ENCODE measurements at places on chromosomes 2 and 18. TPM values are rescaled to one million over a fixed set of nuclear protein-coding genes. Genes with fewer than 3 reads are reported as not detected.

- no peaks in the 10 kb centered on the region for H3K27me3 ChIP-seq
- no peak overlapping the region for H3K4me3 ChIP-seq
- no peak overlapping the region for H3K27ac ChIP-seq
- no peak for DNase-seq
Observed at GRCh38 chr18:417495-417894, 83.0 kb downstream of the COLEC12 start.

GRCh38 chr2:182444806-182445205 is 18.0 kb upstream of the PDE1A start:
- no peak overlapping the region for H3K27ac ChIP-seq
- H3K4me3 ChIP-seq: no peak overlapping the region
- DNase-seq: no peak
- no peaks in the 10 kb centered on the region for H3K27me3 ChIP-seq
- H3K36me3 ChIP-seq: no peaks in the 10 kb centered on the region

DNA sequence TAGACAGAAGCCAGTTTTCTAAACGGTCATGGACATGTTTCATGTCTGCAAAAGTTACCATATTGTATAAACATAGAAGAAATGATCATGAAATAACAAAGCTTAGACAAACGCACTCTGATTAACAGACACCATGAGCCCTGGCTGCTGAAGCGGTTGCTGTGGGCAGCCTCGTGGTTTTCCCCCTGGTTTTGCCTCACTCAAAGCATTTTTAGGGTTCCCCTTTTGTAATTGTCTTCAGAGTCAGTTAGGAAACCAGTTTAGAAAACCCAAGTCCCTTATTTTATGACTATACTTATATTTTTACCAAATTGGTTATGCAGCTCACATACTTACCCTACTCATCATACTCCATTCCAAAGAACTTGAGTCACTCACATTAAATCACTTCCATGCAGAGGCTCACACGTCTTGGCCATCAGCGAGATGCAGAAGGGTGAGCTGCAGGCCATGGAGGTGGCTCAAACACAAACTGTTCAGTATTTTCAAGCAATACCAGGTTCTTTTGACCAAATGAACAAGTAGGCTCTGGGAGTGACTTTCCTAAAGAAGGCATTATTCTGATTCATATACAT is 105.6 kb upstream of the SALL3 start:
- H3K36me3 ChIP-seq: no peaks in the 10 kb centered on the region
- peaks cover 68% of the 10 kb centered on the region for H3K27me3 ChIP-seq
- H3K4me1 ChIP-seq: no peaks in the 10 kb centered on the region
- no peak overlapping the region for H3K27ac ChIP-seq
- DNase-seq: no peak

GRCh38 chr2:108607706-108608301 is 73.5 kb downstream of the LIMS1 start:
- peaks cover 28% of the 10 kb centered on the region for H3K4me1 ChIP-seq
- H3K27me3 ChIP-seq: no peaks in the 10 kb centered on the region
- H3K4me3 ChIP-seq: no peak overlapping the region
- DNase-seq: peak; percentile 64

GRCh38 chr18:3852321-3852720 is 402.3 kb downstream of the TGIF1 start:
- H3K36me3 ChIP-seq: no peaks in the 10 kb centered on the region
- no peak overlapping the region for H3K4me3 ChIP-seq
- no peaks in the 10 kb centered on the region for H3K27me3 ChIP-seq
- no peak overlapping the region for H3K27ac ChIP-seq
- no peaks in the 10 kb centered on the region for H3K4me1 ChIP-seq

DNA sequence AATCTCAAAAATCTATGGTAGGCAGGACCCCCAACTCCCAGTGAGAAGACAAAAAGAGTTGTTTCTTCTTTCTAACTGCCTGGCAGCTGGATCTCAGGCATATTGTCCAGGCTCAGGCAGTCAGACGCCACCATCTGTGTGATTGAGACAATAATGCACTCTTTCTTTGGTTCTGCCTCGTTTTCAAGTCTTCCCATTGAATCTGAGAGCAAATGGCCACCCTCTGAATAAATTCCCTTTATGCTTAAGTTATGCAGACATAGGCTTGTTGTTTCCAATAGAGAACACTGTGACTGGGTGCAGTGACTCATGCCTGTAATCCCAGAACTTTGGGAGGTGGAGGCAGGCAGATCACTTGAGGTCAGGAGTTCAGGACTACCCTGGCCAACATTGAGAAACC is 15.3 kb upstream of the CD207 start:
- no peaks in the 10 kb centered on the region for H3K27me3 ChIP-seq
- no peak for DNase-seq
- no peak overlapping the region for H3K27ac ChIP-seq
- H3K36me3 ChIP-seq: no peaks in the 10 kb centered on the region
- no peak overlapping the region for H3K4me3 ChIP-seq

DNA sequence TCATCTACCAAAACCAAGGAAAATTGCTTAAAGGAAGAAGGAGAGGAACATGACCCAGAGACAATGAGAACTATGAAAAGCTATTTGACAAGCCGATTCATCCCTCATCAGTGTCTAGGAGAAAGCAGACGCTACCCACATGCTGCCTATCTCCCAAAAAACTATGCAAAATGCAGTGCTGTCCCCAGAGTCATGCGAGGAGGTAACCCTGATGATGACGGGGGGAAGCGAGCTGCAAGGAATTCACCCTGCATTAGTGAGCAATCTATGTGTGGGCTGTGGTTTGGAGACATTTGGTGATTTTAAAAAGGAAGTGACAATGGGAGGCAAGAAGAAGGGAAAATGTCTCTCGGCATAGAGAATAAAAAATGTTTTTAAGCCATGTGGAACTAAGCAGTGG is 472.7 kb downstream of the CMPK2 start:
- H3K36me3 ChIP-seq: no peaks in the 10 kb centered on the region
- DNase-seq: no peak
- no peaks in the 10 kb centered on the region for H3K27me3 ChIP-seq
- no peaks in the 10 kb centered on the region for H3K4me1 ChIP-seq
- H3K4me3 ChIP-seq: no peak overlapping the region

DNA sequence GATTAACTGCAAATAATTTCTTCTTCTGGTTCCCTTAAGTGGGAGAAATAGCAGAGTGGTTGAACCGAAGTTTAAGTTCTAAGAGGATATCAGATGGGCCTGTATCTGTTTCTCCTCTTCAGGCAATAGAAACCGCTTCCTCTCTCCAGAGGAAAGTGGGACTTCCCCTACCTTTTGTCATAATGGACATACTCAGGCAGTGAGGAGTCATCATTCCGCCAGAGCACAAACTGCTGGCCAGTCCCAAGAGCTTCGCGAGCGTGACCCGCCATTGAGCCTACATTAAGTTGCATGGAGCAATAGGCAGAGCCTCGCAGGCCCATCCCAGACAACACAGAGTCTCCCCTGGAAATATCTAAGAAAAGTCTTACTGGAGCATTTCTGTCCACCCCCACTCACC is 158.9 kb downstream of the LDLRAD4 start:
- no peaks in the 10 kb centered on the region for H3K36me3 ChIP-seq
- H3K27me3 ChIP-seq: no peaks in the 10 kb centered on the region
- no peak for DNase-seq
- no peak overlapping the region for H3K27ac ChIP-seq
- no peak overlapping the region for H3K4me3 ChIP-seq

DNA sequence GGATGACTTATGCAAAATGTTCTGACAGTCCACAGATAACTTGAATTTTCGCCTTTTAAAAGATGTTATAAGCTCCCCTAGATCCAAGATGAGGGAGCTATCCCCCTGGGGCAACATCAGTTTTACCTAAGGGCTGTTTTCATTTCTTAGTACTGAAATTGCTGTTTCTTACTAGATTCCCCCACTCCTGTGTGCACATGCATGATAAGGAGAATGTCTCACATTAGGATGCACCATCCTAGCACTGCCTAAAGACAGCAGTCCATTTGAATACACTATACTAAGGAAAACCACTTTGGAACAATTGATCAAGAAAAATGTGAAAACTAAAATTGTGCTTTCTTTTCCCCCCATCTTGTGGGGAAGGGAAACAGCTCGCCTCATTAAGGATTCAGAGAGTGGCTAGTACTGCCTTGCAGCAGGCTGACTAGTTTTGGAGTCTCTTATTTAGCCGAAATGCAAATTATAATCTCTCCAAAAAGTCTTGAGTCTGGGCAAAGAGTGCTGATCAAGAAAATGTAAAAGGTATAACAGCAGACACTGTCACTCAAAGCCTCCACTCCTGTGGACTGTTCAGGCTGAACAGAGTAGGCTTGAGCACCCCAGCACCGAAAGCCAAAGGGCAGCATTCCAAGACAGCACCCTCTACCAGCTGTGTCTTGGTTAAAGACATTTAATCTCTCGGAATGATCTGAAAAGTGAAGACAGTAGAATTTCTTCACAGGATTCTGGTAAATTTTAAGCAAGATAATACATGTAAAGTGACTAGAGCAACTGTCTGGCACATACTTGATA is 65.0 kb downstream of the ZNF385B start:
- H3K4me1 ChIP-seq: no peaks in the 10 kb centered on the region
- H3K4me3 ChIP-seq: no peak overlapping the region
- no peaks in the 10 kb centered on the region for H3K36me3 ChIP-seq
- no peak for DNase-seq
- H3K27me3 ChIP-seq: no peaks in the 10 kb centered on the region

DNA sequence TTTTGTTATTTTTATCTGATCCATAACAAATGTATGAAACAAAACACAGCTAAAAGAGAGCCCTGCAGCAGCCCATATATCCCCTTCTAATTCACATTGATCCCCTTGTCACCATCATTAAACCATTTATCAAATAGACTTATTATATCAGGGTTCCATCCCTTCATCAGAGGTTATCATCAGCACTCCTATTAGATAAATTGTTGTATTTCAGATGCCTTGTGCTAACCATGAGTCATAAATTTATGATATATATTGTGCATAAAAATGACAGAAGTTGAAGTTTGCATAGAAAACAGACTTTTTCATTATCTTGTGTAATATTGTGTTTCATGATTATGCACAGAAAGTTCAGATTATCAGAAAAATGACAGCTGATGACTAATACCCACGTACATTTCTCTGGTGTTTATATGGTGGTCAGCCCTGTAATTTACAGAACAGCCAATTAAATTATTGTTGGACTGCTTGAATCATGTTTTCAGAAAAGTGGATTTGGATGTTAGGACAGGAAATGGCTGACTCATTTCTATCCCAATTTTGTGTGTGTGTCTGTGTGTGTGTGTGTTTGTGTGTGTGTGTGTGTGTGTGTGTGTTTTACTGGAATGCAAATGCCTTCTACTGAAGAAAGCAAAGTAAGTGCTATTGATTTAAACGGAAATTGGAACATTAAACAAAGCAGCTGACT is 80.9 kb downstream of the PPP1R1C start:
- peaks cover 7% of the 10 kb centered on the region for H3K4me1 ChIP-seq
- H3K36me3 ChIP-seq: no peaks in the 10 kb centered on the region
- H3K27me3 ChIP-seq: no peaks in the 10 kb centered on the region
- peak; percentile 53 for DNase-seq
- no peak overlapping the region for H3K4me3 ChIP-seq

DNA sequence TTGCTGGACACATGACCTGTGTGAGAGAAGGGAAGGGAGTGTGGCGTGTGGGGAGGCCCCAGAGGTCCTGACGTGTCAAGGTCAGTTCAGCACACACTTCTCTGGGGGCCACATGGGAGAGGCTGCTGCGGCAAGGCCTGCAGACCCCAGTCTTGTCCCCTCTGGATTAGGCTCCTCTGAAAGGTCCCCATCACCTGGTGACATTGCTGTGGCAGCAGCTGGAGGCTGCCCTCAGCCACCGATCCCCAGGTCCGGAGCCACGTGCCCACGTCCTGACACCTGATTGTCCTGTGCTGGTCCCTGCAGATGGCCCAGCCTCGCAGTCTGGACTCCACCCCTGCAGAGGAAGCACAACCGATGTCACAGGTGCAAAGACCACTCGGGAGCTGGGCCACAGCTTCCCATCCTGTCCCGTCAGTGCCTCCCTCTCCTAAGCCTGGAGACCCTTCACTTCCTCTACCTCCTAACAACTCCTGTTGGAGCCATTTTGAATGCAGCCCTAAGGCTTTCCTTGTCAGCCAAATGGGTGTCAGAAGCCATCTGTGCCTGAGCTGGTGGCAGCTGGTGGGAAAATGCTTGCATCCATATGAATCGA is 12.7 kb downstream of the TMEM177 start:
- no peaks in the 10 kb centered on the region for H3K27me3 ChIP-seq
- H3K4me3 ChIP-seq: no peak overlapping the region
- peaks cover 5% of the 10 kb centered on the region for H3K4me1 ChIP-seq
- peaks cover 14% of the 10 kb centered on the region for H3K36me3 ChIP-seq
- no peak overlapping the region for H3K27ac ChIP-seq

LCT gene
- 0.09 TPM for total RNA-seq

CTNNA2 gene
- not detected for total RNA-seq

FBXO48 gene
- 1.5 TPM for total RNA-seq

ZSWIM2 gene
- not detected for total RNA-seq

CNGA3 gene
- total RNA-seq: not detected

IL36G gene
- not detected for total RNA-seq

Measured in left lung (tissue), 14 donors.